ENCODE measurements at places on chromosomes 11 and 22.

GRCh38 chr22:47191671-47192650, 429.5 kb downstream of the TBC1D22A start:
- no peak for DNase-seq

DNA sequence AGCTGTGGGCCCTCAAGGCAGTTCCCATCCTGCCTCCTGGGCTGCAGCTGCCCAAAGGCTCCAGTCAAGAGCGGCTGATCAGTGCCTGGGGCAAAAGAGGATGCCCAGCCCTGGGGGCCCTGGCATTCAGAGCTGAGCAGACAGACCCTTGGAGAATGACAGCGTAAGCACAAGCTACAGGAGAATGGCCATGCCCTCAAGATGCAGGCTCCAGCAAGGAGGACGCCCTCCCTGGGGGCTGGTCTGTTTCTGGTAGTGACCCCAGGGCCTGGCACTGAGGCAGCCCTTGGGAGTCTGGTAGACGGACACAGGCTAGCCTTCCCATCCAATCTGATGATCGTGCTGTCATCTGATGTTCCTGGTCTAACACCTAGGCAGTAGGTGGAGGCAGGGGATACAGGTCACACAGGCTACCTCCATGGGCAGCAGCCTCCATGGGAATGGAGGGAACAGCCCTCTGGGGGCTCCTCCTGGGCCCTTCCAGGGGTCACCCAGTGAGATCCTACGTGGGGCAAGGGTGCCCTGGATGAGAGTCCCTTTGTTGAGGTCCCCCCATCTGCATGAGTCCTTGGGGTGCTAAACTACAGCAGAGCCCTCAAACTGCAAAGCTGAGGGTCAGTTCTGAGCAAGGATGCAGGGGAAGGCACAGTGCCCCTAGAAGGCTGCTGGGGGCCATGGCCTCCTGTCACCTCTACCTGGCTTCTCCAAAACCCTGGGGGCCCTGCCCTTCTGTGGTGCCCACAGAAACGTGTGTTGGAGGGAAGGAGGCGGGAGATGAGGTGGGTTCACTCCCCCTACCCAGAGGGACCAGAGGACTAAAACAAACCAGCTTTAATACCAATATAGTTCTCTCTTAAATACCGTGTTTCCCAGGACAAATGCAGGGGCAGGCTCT, 10.2 kb upstream of the SF1 start:
- DNase-seq: no peak

DNA sequence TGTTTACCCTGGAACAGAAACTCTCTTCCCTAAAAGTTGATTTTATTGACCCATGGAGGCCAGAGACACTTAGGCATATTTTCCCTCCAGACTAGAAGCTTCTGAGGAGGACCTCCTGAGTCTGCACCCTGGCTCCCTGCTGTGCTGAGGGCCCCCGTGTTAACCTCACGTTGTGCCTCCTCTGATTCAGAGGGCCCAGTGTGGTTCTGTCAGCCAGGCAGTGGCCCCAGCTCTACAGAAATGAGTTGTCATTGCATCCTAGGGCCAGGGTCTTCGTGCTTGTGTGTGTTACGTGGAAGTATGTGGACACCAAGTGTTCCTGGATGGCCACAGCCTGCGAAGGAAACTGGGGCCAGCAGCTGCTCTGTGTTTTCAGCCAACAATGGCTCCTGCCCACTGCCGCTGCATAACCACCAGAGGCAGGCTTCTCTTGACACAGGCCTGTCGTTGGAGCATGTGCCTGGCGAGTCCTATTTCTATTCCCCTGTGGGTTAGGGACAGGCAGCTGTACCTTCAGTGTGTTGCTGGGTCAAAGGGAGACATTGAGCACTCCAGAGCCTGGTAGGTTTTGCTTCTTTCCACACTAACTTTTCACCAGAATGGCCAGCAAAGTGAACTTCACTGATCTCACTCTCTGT, 44.5 kb downstream of the MED15 start:
- no peak for DNase-seq

DNA sequence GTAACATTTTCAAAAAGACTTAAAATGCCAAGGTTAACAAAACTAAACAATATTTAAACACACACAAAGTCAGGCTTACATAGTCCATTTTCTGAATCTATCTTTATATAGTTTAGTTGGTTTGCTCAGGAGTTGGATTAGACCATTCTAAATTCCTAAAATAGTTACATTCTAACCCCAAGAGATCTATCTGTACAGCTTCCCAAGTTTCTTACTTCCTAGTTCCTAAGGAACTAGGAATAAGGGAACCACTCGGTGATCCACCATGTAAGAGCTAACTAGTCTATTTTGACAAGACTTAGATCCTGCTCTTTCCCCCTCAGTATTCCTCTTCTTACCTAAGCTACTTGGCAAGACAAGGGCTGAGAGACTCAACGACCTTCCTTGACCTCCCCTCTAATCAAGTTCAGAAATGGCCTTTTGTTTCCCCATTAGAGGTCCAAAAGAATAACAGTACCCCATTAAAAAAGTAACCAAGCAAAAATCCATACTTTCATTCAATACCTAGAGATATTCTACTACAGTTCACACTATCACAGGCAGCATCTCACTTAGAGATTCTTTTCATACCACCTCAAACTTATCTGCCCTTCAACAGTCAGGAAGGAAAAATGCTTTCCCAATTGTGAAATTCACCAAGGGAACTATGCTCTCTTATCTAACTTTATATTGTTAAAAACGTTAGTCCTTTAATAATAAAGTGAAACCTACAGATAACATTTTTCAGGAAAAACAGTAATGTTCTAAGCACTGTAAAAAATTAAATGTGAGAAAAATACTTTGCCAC, 253.1 kb downstream of the TTC28 start:
- DNase-seq: no peak

DNA sequence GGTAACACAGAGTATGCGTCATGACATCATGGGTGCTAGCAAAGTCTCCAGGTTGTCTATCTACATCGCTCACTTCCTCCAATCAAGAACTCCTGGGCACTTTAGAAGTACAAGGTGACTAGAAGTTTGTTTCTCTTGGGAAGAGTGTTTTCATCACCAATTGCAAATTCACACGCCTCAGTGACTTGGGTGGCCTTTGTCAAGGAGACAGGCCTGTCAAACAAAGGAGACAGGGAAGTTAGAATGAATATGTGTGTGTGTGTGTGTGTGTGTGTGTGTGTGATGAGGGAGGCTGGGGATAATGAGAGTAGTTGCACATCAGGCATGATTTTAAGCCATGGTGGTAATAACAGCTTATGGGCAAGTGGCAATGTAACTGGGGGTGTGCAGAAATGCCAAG, 953.2 kb downstream of the OPCML start:
- no peak for DNase-seq

DNA sequence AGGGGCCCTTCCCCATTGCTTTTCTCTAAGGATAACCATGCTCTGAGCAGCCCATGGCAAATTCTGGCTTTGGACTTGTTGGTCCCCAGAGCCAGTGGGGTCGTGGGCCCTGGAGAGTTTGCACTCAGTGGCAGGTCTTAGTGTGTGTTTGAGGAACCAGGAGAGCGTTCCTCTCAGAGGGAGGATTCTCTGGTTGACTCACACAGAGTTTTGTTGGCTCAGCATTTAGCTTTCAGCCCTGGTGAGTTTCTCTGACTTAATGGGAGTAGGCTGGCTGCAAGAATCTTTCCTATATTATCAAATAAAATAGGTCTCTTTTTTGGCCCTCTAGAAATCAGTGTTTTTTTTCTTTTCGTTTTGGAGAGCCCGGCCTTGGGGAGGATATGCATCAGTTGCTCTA, 20.9 kb downstream of the ST14 start:
- DNase-seq: no peak

DNA sequence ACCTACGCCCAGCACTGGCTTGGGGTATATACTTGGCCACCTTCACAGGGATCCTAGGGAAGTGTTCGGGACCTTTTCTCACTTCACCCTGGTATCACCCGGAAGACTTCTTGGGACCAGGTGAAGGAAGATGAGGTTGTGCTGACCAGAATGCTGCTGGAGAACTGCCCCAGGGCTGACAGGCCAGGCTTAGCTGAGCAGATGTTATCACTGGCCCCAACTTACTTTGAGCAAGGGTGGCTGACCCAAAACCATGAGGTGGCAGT, 4.5 kb downstream of the FTH1 start:
- no peak for DNase-seq

GRCh38 chr11:125892071-125892470, 4.6 kb downstream of the HYLS1 start:
- no peak for DNase-seq

DNA sequence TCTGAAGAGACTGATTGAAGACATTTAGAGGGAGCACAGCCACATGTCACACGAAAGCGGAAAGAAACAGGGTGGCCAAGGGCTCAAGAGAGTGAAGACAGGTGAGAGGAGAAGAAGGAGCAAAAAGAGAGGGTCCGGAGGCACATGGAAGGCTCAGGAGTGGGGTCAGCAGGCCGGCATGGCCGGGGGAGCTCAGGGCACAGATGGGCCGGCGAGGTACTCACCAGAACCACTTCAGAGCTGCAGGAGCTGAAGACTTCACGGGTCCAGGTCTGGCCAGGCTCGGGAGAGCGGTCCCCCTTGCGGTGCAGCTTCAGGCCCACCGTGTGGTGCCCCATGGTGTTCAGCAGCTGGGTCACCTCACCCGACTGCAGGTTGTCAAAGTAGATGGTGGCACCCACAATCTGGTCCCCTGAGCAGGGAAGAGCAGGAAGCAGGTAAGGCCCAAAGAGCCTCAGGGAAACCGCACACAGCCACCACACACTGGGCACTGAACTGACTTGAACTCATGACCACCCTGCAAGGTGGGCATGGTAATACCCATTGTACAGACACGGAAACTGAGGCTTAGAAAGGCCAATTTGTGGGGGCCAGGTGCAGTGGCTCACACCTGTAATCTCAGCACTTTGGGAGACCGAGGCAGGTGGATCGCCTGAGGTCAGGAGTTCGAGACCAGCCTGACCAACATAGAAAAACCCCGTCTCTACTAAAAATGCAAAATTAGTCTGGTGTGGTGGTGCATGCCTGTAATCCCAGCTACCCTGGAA, 11.6 kb downstream of the AHNAK start:
- no peak for DNase-seq

DNA sequence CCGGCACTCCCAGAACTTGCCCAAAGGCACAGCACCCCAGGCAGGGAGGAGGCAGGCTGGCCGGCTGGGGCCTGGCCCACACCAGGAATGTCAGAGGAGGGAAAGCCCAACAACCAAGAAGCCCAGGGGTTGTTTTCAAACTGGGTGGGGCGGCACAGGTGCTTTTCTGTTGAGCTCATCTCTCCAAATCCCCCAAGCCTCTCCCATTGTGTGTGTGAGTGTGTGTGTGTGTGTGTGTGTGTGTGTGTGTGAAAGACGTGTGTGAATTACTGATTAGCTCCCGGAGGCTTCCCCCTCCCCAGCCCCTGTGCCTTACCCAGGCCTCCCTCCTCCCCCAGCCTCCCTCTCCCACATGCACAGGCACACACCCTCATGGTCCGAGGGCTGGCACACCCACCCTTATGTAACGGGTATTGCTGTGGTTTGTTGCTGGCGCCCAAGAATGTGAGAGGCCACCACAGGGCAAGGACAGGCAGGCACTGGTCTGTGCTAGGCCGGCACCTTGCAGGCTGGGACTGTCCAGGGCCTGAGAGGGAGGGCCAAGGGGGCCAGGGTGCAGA, 15.9 kb downstream of the TRIM29 start:
- no peak for DNase-seq

DNA sequence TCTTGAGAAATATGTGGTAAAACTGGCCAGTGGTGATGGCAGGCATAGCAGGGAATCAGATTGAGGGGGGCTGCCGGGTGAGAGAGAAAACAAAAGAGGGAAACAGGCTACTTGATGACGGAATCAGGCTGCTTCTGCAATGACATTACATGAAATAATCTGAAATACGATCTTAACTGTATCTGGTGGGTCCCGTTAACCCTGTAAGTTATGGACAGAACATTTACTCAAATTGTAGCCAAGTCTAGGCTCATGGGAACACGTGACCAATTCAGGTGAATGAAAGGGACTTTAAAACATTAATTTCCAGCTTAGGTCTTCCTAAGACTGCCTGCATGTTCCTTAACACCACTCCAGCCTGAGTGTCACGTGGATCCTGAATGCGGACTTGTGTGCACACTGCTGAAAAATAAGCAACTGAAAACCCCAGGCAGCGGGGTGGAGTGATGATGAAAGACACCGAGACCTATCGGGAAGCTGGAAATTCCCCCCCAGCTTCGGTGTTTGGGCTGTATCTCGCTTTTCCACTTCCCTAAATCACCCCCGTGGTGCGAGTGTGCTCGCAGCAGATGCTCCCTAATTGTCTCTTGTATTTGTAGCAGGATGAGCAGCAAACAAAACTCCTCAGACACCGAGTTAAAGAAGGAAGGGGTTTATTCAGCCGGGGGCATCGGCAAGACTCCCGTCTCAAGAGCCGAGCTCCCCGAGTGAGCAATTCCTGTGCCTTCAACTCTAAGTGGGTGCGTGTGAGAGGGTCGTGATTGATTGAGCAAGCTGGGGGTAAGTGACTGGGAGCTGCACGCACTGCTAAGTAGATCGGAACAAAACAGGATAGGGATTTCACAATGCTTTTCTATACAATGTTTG, 145.0 kb upstream of the GRK3 start:
- no peak for DNase-seq

- no peak for DNase-seq
Measured at GRCh38 chr11:65651589-65652510, 10.9 kb downstream of the RELA start.

DNA sequence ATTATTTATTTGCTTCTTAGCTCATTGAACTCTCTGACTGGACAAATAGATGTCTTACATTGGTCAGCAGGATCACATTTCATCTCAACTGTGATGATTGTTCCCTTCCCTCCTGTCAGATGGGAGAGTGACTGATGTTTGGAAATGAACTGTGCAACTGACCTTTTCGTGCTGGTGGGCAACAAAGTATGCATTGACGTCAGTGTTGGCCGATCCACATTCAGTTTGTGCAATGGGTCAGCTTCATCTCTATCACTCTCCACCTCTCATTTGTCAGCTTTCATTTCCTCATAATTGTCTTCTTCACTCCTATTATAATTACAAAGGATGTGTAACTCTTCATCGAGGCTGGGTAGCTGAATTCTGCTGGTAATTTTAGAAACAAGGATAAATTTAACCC, 71.3 kb downstream of the PPP2R1B start:
- DNase-seq: no peak

Data from GM12864 (cell line).